ENCODE measurements at places on chromosomes 11 and 22. TPM values are rescaled to one million over a fixed set of nuclear protein-coding genes. Genes with fewer than 3 reads are reported as not detected.
A peak's percentile ranks its signal among the peaks of the same experiment; 100 is the strongest.

The CRYBB2 gene
- not detected for total RNA-seq

GRCh38 chr11:68142028-68142412 is 20.8 kb upstream of the CHKA start:
- DNase-seq = no peak

The OR52I2 gene
- total RNA-seq = not detected

GRCh38 chr11:30196400-30197206 is 34.2 kb upstream of the FSHB start:
- peak; percentile 33 for DNase-seq

All from H7 (cell line).